C1 segment of cervical spinal cord (tissue), 14 donors: ENCODE measurements at places on chromosomes 7 and 10.

GRCh38 chr7:43538404-43538771, 44.5 kb upstream of the STK17A start:
- no peak for DNase-seq

DNA sequence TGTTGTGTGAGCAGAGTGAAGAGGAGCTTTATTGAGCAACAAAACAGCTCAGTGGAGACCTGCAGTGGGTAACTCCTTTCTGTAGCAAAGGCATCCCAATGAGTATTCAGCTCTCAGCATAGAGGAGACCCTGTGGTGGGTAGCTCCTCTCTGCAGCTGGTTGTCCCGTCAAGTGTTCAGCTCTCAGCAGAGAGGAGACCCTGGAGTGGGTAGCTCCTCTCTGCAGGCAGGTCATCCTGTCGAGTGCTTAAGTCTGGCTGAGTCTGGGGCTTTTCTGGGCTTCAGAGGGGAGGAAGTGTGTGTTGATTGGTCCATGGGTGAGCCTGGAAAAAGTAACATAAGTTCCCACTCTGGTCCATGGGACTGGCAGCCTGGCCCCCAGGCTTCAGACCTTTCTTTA, 171.9 kb upstream of the LRGUK start:
- DNase-seq = no peak

- no peak for DNase-seq
These were observed 140.4 kb upstream of the BMPER start for GRCh38 chr7:33764752-33765451.

GRCh38 chr7:143281529-143281928, 3.2 kb upstream of the TMEM139 start:
- DNase-seq = no peak

DNA sequence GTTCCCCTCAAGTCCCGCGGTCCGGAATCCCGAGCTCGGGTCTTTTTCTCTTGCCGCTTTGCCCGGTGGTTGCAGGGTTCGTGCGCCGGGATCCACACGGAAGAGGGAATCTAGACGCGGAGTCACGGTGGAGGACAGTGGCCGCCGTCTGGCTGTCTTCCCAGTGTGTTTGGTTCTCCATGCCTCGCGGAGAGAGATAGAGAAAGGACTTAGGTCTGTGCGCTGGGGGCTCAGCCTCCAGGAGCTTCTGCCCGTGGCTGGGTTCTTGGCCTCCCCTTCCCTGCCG, 1.6 kb downstream of the FFAR4 start:
- no peak for DNase-seq

- no peak for DNase-seq
These were observed 93.9 kb upstream of the NPSR1 start for GRCh38 chr7:34564091-34564490.

GRCh38 chr10:48548531-48549135, 56.2 kb downstream of the ARHGAP22 start:
- DNase-seq = no peak

DNA sequence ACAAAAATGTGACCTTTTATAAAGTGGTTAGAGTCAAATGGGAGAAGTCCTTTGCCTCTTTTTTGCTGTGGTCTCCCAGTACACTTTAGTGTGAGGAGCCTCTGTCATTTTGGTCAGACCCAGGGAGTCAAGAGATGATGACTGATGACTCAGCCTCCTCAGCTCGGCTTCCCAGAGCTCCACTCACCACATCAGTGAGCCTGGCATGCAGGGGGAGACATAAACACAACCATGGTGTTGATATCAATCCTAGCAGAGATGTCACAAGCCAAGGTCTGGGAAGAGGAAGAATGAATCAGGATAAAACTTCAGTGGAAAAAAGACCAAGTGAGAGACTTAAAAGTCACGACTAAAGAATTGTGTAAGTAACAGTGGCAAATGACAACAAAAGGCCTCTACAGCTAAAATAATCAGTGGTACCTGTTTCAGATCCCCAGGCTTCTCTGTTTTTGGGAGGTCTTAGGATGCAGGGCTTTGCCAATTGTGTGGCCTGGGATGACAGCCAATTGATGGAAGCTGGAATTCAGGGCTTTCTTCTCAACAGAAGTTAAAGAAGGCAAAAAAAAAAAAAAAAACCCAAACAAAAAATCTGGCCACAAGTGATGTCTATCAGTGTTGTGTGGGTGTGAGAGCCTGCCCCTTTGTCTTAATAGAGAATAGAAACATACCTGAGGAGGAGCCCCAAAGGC, 50.2 kb downstream of the TFAM start:
- DNase-seq = no peak

GRCh38 chr10:130231251-130231741, 95.1 kb downstream of the GLRX3 start:
- DNase-seq = no peak

DNA sequence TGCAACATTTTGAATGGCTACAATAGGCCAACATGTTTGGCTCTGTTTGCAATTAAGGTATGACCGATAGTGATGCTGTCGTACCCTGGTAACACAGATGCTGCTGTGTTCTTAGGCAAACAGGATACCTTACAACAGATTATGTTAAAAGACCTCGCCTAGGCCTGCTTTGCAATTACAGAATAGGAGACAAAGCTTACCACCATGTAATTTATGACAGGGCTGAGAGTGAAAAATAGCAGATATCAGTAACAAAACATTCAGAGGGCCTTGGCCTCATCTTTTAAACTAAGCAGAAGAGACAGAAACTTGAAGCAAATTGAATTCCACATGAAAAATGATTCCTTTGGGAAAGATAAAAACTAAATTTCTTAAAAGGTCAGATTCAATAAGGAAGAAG, 29.4 kb upstream of the ABLIM1 start:
- DNase-seq = no peak

DNA sequence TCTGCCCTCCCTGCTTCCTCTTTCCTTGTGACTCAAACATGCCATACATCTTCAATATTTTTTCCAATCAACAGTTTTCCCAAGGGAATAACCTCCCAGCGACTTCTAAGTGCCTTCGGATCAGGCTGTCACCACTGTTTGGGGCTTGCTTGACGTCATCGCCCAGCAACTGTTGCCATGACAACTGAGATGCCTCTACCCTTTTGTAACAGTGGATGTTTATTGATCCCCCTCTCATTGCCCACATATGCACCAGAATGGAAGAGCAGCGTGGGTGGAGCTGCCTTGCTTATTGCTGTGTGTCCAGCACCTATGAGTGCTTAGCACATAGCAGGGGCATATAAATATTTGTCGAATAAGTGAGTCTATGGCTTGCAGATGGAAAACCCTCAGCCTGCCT, 14.4 kb downstream of the FFAR4 start:
- no peak for DNase-seq

- DNase-seq = no peak
These were observed 37.7 kb downstream of the ASB13 start for GRCh38 chr10:5628451-5629302.

GRCh38 chr7:2499181-2499580, 20.4 kb upstream of the LFNG start:
- no peak for DNase-seq

DNA sequence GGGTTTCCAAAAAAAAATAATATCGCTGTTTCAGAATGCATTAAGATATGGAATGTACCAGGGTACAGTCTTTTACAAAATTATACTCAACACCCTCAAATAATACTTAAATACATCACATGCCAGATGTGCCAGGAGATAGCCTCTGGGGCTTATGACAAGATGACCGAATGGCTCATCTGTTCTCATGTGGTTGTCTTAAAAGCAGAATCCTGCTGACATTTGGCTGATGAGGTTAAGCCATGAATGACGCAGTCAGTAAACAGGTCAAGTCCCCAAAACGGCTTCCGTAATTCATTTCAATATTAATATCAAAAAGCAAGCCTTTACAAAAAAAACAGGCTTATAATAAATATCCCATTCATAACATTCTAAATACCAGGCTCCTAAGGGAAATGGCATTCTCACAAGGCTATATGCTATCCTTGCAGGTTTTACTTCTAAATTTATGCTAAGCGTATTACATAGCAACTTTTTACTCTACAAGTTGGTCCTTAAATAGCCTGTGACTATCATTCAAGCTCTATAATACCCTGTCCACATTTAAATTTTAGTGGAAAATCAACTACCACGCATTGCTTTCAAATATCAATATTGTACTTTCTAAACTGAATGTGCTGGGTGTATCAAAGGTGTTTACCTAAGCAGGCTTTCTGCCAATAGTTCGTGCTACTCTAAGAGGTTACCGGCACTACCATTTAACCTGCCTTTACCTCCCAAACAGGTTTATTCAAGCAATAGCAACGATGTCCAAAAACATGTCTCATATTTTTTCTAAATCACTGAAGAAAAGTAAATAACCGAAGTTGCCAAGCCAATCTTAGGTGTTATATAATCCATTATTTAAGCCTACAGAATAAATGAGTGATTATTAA, 15.6 kb downstream of the SMURF1 start:
- DNase-seq = no peak

DNA sequence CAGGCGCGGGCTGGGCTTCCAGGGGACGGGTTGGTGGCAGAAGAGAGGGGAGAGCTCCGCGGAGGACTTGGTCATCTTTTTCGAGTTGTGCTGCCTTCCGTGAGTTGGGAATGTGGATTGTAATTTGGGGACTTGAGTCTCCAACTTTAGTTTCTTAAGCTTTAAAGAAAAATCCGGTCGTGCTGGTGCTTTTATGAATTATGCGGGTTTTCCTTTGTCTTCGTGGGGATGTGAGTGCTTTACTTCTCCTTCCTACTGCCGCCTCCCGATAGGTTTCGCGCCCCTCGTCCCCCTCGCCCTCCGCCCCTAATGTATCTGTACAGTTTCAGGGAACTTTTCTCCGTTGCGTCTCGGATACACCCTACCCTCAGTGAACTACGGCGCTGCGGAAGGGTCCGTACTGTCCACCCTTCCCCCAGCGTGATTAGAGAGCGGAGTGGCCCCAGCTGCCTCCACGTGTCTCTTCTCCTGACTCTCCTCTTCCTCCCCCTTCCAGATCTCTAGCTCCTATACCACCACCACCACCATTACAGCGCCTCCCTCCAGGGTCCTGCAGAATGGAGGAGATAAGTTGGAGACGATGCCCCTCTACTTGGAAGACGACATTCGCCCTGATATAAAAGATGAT, 649 bp downstream of the SCD start:
- DNase-seq = no peak

DNA sequence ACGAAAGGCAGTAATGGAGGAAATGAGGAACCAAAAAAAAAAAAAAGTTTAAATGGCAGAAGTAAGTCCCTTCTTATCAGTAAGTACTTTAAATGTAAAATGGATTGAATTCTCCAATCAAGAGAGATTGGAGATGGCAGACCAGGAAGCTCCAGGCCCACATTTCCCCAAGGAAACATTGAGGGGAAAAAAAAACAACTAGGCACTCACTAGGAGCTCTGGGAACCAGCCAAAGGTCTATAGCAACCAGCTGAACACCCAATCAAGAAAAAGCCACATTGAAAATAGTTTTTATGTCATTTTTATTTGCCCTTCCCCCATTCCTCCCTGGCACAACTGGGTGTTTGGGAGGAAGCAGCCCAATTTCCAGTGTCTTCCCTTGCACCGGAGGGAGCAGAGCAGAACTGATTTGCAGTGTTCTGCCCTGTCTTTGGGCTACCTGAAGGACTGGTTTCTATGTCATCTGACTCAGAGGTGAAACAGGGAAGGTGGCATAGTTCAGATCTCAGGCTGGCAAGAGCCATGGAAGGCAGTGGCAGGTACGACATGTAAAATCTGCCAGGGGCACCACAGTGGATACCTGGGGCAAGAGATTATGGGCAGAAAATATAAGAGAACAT, 121.9 kb downstream of the SMURF1 start:
- no peak for DNase-seq
